ENCODE measurements at places on chromosomes 2 and 18.

DNA sequence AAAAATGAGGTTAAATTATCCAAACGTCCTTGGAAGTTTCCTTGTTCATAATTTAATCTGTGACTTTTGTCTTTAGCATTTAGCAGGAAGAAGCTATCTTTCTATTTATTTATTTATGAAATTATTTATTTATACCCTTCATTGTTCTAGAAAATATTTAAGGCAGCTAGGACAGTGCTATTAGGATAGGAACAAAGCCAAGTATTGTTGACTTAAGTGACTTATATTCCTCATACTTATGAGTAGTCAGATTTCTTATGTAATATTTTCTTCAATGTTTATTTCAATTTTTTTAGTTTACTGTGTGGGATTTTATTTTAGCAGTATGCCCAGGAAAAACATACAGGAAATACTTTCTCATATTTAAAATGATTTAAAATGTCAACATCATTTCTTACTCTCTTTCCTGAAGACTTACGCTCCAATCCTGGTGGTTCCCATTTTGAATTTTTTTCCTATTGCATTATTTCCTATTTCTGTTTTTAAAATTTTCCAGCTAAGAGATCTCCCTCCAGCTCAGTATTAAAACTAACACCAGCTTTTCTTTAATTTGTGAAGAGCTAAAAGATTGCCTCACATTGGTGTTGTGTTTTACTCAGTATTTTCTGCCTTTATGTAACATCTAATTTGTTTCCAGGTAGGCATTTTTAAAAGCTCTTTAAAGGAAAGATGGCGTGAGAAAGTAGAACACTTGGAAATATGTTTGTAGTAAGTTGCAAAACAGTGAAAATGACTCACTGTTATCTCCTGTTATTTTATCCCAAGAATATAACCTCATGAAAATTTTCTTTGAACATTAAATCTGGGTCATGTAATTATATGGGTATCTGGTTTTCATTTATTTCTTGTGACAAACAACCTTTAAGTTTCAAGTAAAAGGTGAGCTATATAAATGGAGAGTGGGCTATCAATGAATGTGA lies 32.2 kb downstream of the MAPRE2 start:
- no peak for DNase-seq

GRCh38 chr2:137983581-137983980 lies 19.3 kb downstream of the HNMT start:
- no peak for DNase-seq

DNA sequence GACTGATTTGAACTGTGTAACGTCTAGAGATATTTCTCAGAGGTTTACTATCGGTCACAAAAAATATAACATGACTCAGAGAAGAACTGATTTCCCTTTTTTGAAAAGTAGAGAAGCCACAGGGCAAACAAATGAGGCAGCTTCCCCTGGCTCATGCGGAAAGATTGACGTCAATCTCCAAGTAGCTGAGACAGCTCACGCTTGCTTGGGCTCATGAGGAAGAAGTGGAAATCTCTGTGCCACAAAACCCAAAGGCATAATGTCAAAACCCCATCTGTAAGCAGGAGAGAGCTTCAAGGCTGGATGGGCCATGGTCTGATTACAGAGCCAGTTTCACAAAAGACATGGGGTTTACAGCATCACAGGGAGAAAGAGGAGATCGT lies 188.1 kb downstream of the ARL4C start:
- peak; percentile 2 for DNase-seq

DNA sequence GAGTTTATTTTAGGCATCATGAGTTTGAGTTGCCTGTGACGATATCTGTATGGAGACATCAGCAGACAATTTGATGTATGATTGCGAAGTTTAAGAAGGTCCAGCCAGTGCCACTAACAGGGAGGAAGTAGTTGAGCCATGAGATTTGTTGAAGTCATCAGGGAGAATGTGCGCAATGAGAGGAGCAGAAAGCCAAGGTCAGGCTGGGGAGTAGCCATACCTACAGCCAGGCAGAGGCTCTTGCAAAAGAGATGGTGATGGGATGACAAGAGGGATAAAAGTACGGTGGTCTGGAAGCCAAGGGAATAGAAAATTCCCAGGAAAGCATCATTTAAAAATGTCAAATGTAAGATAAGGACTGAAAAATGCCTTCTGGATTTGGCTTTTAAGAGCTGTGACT lies 51.2 kb downstream of the LIMS1 start:
- no peak for DNase-seq

DNA sequence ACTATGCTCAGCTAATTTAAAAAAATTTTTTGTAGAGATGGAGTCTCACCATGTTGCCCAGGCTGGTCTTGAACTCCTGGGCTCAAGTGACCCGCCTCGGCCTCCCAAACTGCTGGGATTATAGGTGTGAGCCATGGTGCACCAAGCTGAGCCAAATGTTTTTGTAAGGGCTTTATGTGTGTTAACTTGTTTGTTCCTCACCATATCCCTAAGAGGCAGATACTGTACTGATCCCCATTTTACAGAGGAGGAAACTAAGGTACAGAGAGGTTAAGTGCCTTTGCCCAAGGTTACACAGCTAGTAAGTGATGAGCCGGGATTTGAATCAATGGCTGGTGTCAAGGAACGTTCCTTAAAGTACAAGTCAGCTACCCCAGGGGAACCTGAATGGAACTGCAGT lies 85.3 kb upstream of the KLF7 start:
- no peak for DNase-seq

DNA sequence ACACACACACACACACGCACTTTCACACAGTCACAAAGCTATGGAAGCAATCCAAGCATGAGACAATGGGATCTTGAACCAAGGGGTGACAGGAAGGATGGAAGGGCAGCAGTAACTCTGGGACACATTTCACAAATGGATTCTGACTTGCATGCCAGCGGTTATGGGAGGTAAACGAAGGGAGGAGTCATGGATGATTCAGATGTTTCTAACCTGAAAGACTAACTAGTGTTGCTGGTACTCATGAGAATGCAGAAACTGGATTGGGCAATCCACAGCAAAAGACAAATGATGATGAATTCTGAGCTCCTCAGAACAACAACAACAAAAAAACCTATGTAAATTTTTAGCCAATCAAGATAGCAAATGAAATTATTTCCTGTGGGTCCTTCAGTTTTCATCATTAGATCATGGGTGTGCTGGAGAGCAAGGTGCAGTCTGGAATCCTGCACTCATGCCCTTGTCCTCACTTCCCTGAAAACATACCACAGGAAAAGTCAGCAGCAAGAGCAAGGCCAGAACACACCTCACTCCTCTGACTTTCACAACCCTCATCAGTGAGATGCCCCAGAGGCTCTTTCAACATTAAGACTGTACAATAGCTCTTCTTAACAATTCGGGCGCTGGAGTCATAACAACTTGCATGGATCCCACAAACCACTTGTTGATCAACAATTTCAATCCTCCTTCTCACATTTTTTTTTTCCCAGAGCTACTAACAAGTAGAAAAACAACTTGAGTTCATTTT lies 32.6 kb downstream of the ABCA12 start:
- no peak for DNase-seq

DNA sequence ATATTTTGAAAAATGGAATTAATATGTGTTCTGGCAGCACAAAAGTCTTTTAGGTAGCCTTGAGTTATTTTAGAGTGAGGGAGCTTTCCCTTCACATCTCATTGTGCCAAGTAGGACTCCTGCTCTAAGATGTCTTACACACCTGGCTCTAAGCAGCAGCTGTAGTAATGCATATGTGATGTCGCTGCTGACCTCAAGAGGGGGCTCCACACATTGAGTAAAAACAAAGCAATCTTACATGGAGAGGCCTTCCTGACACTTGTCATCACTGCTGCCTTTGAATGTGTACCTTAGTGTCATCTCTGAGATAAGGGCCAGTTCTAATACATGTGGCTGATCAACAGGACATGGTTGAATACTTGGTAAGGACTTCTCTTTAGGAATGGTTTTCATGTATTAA lies 75.8 kb downstream of the ACTR3 start:
- DNase-seq, result no peak

DNA sequence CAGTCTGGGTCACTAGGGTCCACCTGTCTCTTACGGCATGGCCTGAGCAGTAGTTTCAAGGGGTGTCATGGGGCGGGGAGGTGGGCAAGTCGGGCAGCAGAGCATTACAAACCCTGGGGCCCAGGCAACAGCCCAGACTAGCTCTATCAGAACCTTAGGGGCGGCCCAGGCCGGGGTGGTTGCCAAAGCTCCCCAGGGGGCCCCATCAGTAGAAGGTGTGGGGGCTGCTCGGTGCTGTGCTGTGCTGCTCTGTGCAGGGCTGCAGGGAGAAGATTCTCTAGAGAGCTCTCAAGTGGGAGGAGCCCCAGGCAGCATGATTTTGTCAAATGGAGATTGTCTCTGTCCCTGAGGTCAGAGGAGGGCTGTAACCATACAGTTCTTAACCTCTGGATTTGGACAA lies 36.4 kb upstream of the SLC14A1 start:
- peak; percentile 11 for DNase-seq

GRCh38 chr2:898319-898718 lies 52.3 kb upstream of the SNTG2 start:
- no peak for DNase-seq

DNA sequence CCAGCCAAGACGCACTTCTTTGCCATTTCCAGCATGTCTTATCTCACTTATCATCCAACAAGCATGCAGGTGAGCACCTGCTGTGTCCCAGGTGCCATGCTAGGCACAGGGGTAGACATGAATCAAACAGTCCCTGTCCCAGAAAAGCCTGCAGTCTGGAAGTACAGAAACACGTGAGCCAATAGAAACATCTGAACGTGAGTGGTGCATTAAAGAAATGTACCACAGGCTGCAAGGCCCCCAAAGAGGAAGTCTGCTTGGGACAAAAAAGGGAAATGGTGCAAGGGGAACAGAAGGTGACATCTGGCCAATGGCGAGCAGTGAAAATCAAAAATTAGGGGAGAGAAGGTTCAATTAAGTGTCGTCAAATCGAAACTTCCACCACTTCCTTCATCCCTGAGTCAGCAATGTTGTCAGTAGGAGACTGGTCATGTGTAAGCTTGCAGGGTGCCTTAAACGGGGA lies 17.6 kb upstream of the TMEM247 start:
- no peak for DNase-seq

DNA sequence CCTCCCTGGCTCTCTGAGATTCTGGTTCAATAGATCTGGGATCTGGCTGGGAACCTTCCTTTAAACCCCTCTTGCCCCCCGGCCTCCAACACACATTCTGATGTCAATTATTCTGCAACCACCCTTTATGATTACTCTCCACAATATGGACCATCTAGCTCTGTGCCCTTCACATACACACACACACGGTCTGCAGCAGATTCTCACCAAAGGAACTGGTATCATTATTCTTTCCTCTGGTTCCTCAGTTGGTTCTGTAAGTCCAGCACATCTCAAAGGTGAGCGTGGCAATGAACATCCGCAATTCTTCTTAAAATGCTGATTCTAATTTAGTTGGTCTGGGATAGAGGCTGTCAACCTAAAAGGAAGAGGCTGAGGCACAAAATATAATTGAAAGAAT lies 2.8 kb upstream of the TMEM163 start:
- no peak for DNase-seq

GRCh38 chr2:136164280-136164776 lies 46.4 kb upstream of the CXCR4 start:
- no peak for DNase-seq

GRCh38 chr2:105644174-105644980 lies 100.3 kb upstream of the NCK2 start:
- no peak for DNase-seq

GRCh38 chr2:95531254-95531771 lies 46.8 kb upstream of the TRIM43B start:
- no peak for DNase-seq

DNA sequence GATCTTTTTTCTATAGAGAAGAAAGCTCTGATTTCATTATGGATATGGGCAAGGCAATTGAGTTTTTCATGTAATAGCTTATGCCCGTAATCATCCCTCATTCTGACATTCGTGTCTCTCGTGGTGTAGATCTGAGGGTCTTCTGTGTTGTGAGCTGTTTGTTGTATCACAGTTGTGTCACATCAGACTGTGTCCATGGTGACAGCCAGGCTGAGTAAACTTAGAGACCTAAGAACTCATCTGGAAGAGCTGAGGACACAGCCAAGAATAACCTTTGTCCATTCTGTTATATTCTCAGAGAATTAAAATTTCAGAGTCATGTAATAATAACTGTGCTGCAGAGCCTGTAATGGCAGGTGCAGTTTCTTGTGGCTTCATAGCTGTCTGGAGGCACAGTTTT lies 116.5 kb downstream of the ATP9B start:
- DNase-seq, result no peak

DNA sequence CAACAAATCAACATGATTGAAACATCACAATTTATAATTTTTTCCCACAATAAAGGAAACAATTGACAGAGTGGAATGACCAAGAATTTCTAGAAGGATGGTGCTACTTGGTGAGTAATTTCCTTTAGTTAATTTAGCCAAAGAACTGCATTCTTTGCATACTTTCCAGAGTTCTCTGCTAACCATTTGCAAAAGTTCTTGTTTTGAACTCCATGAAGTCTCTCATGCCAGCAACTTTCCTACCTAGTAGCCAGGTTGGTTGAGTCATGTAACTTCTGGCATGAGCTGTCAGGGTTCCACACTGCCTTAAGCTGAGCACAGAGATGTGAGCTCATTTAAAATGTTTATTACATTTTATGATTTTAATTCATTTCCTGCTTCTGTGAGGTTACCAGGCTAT lies 539.6 kb downstream of the PID1 start:
- DNase-seq, result no peak

- DNase-seq, result no peak
Measured at GRCh38 chr2:75752828-75753227, 42.1 kb upstream of the GCFC2 start.

- DNase-seq, result no peak
Measured at GRCh38 chr2:190748966-190749365, 100.1 kb downstream of the NAB1 start.

GRCh38 chr18:42038936-42039335 lies 83.9 kb downstream of the PIK3C3 start:
- no peak for DNase-seq

DNA sequence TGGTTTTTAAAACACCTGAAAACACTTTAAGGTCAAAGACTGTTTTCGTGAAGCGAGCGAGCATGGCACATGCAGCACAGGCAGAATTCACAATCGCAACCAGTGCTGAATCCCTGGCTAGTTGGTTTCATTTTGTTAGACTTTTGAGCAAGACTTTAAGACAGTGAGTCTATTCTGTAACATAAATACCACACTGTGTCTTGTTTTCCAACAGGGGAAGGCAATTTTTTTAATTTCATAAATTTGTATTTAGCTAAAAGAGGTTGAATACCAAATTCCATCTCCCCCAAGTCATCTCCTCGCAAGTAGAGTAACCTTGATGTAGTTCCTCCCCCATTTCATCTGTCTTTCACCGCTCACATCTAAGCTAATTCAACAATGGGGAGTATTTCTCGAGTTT lies 1.4 kb downstream of the CERKL start:
- no peak for DNase-seq

GRCh38 chr2:160063271-160063670 lies 856 bp upstream of the PLA2R1 start:
- DNase-seq, result no peak

GRCh38 chr2:15799432-15799827 lies 140.9 kb upstream of the MYCN start:
- DNase-seq, result no peak

- no peak for DNase-seq
Measured at GRCh38 chr18:31070206-31070605, 27.7 kb upstream of the DSC3 start.

- no peak for DNase-seq
Measured at GRCh38 chr2:45469314-45470099, 141.6 kb downstream of the SRBD1 start.

GRCh38 chr2:15565994-15566671 lies 5.0 kb upstream of the NBAS start:
- no peak for DNase-seq

- DNase-seq, result no peak
Measured at GRCh38 chr2:181446985-181447384, 10.2 kb upstream of the ITGA4 start.

- DNase-seq, result no peak
Measured at GRCh38 chr2:23430263-23430662, 45.3 kb downstream of the KLHL29 start.

All from effector CD8-positive, alpha-beta T cell (primary cell).